ENCODE measurements at places on chromosomes 7 and 10. TPM values are rescaled to one million over a fixed set of nuclear protein-coding genes. Genes with fewer than 3 reads are reported as not detected.
A peak's percentile ranks its signal among the peaks of the same experiment; 100 is the strongest.

GRCh38 chr7:75578081-75578480 is 86.0 kb downstream of the SPDYE5 start:
- DNase-seq: no peak

DNA sequence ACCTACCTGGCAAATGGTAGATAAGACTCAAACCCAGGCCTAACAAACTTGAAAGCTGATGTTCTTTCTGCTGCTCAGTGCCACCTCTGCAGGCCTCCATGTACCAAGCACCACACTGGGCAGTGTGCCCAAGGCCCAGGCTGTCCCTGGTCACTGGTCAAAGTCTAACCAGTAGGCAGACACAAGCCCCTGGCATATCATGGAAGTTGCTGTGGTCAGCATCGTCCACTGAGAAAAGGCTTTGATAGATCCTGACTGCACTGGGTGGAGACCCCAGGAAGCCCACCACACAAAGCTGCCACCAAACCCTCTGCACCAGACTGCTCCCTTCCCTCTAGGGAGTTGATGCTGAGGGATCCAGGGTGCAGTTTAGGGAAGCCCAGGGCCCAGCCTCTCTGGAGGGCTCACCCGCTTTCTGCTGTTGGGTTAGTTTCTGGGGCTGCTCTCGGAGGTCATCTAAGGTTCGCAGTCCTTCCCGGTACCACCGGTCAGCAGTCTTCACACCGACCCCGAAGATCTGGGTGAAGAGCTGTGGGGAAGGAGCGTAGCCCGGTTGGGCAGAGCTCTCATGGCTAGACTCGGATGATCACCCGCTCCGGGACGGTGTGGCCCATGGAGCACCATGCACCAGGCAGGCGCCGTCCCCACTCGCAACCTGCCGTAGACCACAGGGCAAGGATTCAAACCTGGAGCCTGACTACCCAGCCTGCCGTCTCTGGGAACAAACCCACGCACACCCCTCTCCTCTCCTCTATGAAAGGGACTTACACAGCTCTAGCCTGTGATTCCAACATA is 6.0 kb downstream of the POLM start:
- DNase-seq: no peak

GRCh38 chr7:22443370-22444180 is 56.4 kb downstream of the STEAP1B start:
- DNase-seq: peak; percentile 34

DNA sequence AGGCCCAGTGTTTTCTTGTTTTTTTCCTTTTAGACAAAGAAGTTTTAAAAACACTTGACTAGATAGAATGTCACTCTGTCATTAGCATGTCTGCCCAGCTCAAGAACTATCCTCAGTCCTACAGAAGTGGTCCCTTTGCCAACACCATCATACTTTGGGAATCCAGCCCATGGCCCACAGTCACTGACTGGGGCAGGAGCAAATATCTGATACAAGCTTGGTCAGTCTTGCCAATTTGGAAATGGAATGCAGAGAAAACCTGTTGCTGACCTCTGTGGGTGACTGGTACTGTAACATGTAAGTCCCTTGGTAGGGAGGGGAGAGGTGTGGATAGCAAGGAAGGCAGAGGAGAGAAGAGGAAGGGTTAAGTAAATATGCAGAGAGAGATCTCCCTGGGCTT is 47.8 kb downstream of the IPMK start:
- no peak for DNase-seq

DNA sequence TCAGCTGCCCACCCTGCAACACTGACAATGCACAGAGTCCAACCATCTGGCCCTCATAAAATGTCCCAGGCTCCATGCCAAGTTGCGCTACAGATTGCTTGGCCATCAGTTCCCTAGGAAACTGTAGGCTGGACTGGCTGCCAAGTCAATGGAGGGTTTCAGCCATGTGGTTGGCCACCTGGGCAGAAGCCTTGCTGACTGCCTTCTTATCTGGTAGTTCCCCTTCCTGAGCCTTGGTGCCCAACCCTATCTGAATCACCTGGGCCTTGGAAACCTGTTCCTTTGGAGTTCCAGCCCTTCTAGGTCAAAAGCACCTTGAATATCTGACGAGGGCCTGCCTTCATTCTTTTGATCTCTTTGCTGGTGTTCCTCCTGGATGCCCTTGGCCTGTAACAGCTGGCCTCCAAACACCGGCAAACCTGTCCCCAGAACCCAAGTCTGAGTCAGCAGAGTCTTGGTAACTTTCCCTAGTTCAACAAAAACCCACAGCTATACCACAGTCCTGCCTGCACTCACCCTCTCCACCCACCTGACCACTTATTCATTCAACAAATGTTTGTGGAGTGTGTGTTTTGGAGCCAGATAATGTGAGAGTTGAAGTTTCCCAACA is 37.4 kb upstream of the KDM7A start:
- peak; percentile 87 for DNase-seq

The CCL24 gene
- 21.7 TPM for total RNA-seq

DNA sequence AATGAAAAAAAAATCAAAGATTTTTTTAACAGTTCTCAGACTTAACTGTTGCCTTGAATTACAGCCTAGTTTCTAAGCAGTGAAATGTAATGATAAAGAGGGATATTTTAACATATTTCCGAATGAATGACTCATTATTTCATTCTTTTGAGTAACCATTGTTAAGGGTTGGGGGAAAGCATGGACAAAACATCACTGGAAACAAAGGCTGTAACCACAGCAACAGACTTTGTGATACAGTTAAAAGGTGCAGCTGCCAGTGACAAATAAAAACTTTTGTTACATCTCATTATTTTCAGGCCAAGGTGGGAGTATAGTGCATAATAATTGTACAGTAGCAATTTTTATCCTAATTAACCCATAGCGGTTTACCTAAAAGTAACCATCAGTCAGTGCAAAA is 172.6 kb downstream of the LRRTM3 start:
- DNase-seq: no peak

The EN2 gene
- not detected for total RNA-seq

GRCh38 chr7:111987115-111987826 is 218.9 kb downstream of the DOCK4 start:
- no peak for DNase-seq

GRCh38 chr7:17863095-17863808 is 77.0 kb downstream of the SNX13 start:
- no peak for DNase-seq

- no peak for DNase-seq
These were observed 104.7 kb downstream of the SFMBT2 start for GRCh38 chr10:7306147-7306546.

- no peak for DNase-seq
These were observed 6.7 kb upstream of the FAM170B start for GRCh38 chr10:49140304-49141177.

GRCh38 chr10:70379581-70380176 is 2.7 kb downstream of the LRRC20 start:
- no peak for DNase-seq

The ANKRD7 gene
- not detected for total RNA-seq

The NUB1 gene
- 50.7 TPM for total RNA-seq

GRCh38 chr7:73382934-73383503 is 50.6 kb upstream of the FZD9 start:
- DNase-seq: no peak

GRCh38 chr10:63710703-63711102 is 189.5 kb downstream of the REEP3 start:
- no peak for DNase-seq

GRCh38 chr10:99331207-99331803 is 2.1 kb downstream of the CNNM1 start:
- no peak for DNase-seq

DNA sequence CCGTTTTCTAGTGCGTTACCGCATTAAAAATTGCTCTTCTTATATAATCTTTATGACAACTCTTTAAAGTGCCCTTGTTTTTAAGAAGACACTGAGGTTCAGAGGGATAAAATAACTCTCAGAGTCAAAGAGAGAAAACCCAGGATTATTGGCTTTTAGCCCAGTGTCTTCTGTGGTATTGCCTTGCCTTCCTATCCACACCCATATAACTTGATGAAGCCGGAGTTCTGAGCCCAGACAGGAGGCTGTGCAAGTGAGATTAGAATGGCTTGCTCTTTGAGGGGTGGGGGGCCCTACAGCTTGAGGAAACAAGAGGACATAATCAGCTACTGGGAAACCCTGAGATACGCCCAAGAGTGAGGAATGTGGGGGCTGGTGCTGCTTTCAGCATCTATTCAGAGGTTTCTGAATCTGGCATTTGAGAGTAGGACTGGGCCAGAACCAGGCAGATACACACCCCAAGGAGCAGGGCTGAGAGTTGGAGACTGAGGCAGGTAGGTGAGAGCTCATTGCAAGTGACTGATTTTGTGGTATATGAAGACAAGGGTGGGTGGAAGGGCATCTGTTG is 2.3 kb downstream of the PRXL2A start:
- no peak for DNase-seq

- peak; percentile 55 for DNase-seq
These were observed 36.6 kb upstream of the PDLIM1 start for GRCh38 chr10:95327367-95327766.

The DYNC1I1 gene
- 0.43 TPM for total RNA-seq

DNA sequence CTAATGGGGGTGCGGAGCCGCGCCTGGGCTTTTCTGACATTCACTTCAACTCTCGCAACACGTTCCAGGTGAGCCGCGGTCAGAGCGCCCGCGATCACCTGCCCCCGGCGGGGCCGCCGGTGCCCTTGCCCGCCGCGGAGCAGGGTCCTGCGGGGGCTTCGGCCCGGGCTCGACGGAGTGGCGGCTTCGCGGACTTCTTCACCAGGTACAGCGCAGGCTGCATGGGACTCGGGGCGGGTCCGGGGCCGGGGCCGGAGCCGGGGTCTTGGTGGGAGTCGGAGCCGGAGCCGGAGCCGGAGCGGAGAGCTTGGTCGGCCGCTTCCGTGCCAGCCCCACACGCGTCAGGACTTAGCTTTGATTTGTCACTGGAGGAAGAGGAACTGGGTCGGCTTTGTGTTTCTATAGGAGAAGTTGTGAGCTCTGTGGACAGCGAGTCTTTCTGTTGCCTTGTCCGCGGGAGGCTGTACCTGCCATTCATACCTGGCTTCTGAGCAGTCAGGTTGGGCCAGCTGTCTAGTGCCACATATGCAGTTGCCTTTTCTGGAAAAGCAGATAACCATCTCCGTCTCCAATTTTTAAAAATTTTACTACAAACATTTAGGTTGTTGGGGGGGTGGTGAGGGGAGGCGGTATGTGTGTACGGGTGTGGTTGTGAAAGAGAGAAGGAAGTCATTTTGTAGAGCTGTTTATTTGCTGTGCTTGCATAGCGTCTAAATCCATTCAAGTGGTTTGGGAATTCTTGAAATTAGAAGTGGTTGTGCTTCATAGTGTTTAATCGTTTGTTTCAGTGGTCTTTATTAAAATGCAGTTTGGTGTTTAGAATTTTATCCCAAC is 1.3 kb downstream of the TBC1D12 start:
- DNase-seq: peak; percentile 69

GRCh38 chr7:48031111-48031510 is 2.2 kb upstream of the SUN3 start:
- DNase-seq: no peak

Data from left colon (tissue), 2 donors.